GOT3 (cell line): ENCODE measurements at places on chromosomes 16 and 17.

DNA sequence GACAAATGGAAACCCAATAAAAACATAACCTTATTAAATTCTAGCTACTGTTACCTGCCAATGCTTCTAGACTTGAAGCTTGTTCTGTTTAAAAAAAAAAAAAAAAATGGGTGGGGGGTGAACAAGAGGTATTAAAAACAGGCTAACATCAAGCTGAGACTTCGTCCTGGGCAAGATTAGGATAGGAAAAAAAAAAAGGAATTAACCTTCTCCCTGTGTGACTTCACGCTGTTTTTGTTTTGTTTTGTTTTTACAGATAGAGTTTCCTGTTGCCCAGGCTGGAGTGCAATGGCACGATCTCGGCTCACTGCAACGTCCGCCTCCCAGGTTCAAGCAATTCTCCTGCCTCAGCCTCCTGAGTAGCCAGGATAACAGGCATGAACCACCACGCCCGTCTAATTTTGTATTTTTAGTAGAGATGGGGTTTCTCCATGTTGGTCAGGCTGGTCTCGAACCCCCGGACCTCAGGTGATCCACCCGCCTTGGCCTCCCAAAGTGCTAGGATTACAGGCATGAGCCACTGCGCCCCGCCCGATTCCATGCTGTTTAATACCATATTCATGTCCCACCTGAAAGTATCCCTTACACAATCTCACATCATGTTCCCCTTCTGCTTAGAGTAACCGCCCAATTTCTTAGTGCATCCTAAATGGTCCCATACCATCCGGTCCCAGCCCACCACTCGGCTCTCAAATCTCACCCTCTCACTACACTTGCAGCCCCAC lies 2.2 kb downstream of the USP31 start:
- no peak for DNase-seq

- DNase-seq, result no peak
These were observed at the start of gene CHD3 for GRCh38 chr17:7888184-7888920. Gene CHD3 (plus strand): TSS chr17:7888789. CDS start chr17:7889001, 212 bp downstream.

- no peak for DNase-seq
These were observed 18.0 kb downstream of the CLEC3A start for GRCh38 chr16:78040396-78040795.

DNA sequence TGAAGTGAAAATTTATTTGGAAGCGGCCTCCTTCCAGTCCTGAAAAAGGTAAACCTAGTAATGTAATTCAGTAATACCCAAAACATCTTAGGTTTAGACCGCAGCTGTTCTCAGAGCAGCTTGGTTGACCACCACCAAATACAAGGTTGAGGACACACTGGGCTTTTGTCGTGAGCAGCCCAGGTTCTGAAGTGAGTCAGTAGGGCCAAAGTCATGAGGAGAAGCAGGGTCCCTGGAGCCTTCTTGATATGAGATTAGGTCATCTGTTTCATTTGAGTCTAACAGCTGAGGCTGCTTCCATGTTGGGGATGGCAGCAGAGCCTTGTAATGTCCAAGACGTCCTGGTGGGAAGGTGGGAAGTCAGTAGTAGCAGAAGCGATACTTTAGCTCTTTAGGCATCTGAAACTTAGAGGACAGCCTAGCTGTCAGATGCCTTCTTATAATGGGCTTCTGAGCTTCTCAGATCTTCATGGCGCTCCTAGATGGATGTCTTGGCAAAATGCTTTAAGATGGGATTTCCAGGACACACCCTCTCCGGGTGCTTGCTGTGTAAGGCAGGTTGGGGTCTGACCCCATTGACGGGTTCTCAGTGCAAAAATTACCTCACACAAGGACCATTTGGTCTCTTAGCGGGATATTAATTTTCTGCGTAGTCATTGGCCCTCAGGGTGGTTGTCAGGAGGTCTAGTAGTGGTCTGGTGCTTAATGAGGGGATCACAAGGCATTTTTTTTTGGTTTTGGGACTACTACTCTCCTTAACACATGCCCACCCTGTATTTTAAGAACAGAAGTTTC lies 2.4 kb downstream of the ALKBH5 start:
- DNase-seq, result no peak

GRCh38 chr16:79415983-79416640 lies 184.4 kb downstream of the MAF start:
- DNase-seq, result no peak

DNA sequence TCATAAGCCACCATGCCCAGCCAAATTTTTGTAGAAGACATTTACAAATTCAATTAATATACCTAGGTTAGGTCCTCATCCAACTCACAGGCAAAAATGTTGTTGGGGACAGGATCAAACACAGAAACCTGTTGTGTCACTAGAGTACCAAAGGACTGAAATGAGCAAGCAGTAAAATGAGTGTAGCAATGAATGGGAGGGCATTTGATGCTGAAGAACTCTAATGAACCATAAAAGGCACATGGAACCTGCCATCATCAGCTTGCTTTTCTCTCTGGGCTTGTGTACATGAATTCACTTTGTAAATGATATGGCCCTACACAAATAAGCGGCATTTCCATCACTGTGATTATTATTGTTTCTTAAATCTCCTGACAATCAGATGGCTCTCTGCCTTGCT lies 17.8 kb downstream of the USP31 start:
- DNase-seq, result no peak
